NCI-H1105 (cell line): ENCODE measurements at places on chromosomes 7 and 10.

GRCh38 chr10:74206746-74207145 lies 55.7 kb downstream of the ADK start:
- DNase-seq: peak; percentile 72

DNA sequence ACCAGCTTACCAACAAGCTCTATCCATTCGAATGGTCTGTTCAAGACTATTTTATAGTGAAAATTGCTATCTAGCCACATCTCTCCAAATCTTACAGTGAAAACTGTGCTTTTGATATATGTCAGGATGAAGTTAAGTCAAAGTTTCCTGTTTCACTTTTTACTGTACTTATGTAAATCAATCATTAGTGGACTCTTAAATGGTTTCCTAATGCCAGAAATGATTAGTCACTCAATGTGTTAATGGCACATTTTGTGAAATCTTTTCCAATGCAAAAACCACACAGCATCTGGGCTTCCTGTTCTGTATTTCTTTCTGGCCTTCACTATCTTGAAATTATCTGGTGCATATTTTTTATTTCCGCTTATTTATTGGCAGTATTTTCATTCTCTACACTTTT lies 87.3 kb upstream of the STEAP1B start:
- no peak for DNase-seq

- DNase-seq: no peak
Observed at GRCh38 chr7:158476331-158476932, 111.2 kb downstream of the PTPRN2 start.

DNA sequence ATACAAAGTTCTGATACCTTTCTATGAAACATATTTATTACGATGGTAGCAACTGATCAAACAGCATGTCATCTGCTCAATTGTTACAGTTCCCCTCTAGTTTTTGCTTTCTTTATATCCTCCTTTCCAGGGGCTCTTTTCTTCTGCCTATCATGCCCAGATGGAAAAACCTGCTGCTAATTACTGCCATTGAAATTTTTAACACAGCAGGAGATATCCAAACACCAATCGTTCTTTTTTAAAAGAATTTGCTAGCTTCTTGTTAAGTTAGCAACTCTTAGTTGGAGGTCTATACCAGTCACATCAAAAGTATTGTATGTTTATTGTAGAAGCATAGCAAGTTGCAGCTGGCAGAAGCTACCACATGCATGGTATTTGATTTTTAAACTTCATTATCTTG lies 768.5 kb downstream of the NXPH1 start:
- DNase-seq: no peak

GRCh38 chr7:91007371-91007770 lies 256.9 kb upstream of the FZD1 start:
- DNase-seq: no peak

DNA sequence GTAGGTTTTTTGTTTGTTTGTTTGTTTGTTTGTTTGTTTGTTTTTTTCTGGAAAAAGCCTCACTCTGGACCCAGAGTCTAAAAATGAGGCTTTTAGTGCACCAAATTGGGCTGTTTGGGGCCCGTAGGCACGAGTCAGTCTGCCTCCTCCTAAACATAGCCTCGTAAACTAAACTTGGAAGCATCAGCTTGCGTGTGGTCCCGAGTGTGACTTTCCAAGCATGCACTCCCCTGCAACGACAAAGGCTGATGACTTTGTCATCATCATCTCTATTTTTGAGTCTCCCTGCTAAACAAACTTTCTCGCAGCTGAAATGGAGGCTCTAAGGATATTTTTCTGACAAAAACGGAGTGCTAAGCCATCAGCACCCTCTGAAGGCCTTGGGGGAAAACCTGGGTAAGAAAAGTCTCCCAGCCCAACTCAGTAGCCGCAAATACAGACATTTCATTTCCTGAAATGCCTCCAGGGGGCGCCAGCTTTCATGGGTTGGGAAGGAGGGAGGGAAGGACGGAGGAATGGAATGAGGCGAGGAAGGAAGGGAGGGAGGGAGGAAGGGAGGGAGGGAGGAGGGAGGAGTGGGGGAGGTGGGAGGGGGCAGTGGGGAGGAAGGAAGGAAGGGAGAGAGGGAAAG lies 245.9 kb downstream of the KCNMA1 start:
- peak; percentile 45 for DNase-seq

DNA sequence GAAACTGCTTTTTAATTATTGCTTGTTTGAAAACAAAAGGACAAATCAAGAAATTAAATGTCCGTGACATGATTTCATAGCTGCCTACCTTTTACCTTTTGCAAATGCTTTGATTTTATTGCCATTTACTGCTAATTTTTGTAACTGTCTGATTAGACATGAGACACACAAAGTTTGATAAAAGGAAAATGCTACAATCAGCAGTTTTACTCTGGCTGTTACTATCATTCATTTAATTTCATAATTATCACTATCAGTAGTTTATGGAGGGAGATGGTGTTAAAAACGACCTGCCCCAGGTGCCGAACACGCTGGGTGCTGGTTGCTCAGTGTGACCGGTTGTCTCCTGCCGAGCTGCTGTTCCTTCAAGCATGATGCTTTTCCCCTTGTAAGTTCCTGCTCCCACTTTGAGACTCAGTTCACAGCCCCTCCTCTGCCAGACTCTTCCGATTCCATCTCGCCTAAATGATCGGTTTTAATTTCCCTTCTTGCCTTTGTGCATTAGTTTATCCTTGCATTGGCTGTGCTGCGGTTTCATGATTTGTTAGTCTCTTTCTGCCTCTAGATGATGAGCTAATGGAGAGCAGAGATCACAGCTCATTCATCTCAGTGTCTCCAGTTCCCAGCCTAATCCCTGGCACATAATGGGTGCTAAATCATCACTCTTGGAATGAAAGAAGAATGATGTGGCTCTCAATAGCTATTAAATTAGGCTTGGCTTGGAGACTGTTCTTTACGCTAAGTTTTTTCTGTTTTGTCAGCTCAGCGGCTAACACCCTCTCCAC lies 110.6 kb downstream of the PFKFB3 start:
- DNase-seq: no peak

- DNase-seq: peak; percentile 53
Observed at GRCh38 chr7:3712841-3713240, 411.8 kb downstream of the SDK1 start.

- no peak for DNase-seq
Observed at GRCh38 chr10:38979535-38979934, 885.4 kb downstream of the ZNF37A start.

- no peak for DNase-seq
Observed at GRCh38 chr10:80158598-80159127, 26.1 kb downstream of the PLAC9 start.

GRCh38 chr10:74371696-74372095 lies 220.7 kb downstream of the ADK start:
- no peak for DNase-seq

GRCh38 chr7:13979671-13980435 lies 9.6 kb downstream of the ETV1 start:
- DNase-seq: no peak

DNA sequence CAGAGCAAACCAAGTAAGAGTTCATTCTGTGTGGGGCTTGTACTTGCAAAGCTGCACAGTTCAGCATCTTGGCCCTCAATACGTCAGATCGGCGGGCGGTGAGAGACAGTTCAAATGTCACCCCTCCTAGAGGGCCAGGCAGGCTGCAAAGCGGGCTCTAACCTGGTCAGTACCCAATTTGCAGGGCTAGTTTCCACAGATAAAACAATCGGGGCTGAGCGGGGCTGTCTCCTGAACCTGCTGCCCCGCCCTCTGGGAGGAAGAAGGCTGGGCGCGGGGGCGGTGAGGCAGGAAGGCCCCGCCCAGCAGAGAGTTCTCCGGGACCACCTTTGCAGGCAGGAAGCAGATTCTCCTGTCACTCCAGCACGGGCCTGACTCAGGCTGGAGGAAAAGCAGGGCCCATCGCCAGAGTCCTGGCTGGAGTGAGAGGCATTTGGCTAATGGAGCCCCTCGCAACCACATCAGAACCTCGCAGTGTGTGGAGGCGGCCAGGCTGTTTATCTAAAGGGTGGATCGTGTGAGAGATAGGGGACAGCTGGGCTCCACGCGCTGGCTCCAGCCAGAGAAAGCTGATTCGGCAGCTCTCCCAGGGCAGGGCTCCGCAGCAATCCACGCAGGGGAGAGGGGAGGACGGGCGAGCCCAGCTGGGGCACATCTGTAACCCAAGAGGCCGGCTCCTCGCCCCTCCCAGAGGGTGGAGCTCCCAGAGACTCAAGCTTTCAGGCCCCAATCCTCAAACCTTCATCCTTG lies 83.1 kb downstream of the SH3PXD2A start:
- peak; percentile 38 for DNase-seq

DNA sequence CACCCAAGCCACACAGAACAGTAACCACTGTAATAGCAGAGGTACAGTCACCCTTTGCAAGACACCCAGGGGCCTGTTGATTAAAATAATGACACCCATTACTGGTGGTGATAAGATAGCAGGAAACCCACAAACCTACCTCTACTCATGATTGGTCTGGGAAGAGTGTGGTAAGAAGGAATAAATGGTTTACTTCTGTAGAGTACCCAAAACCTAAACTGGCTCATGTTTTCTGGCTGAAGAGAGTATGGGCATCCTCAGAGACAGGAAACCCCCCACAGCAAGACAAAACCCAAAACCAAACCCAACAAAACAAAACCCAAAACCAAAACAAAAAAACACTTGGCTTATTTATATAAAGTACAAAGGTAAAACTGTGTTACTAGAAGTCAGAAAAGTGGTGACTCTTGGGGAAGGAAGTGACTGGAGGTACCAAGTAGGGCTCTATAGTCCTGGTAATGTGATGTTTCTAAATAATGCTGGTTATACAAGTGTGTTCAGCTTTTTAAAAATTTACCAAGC lies 15.5 kb upstream of the DNAJB12 start:
- no peak for DNase-seq

DNA sequence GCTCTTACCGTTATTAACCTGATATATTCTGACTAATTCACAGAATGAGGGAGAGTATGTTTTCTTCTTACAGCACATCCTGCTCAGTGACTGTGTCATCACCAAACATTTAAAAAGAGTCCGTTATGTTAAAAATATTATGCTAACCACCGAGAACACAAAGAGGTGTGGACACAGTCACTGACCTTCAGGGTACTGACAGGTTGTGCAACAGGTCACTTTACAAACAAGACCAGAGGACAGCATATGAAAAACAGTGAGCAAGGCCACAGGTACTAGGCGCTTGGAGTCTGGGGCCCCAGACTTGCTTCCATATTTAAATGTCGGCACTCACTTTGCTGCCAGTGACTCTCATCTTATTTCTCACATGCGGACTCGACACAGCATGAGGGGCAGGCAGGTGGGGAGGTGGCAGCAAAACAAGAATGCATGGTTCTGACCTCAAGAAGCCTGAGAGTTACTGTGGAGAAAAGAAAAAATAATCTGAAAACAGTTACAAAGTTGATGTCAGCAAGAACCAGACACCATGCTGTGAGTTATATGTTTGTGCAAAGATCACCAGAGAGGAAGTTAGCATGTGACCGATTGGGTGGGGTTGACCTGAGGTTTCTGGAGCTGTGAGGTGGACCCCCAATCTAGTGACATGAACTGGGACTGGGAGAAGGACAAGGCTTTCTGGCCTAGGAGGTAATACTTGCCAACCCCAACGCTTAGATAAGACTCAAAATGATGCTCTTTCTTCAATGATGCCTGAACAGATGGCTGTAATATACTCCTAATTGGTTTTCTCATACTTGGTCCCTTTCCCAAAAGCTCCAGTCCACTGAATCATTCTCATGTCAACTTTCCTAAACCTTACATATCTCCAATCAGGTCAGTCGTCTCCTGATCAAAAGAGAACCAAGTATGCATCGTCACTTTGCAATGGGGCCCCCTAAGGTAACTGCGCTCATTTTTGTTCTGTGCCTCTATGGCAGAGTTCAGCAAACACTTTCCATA lies 102.4 kb downstream of the HIPK2 start:
- no peak for DNase-seq

- no peak for DNase-seq
Observed at GRCh38 chr7:74017125-74017524, 10.8 kb upstream of the ELN start.

- DNase-seq: no peak
Observed at GRCh38 chr7:7201578-7202374, 19.4 kb downstream of the C1GALT1 start.

DNA sequence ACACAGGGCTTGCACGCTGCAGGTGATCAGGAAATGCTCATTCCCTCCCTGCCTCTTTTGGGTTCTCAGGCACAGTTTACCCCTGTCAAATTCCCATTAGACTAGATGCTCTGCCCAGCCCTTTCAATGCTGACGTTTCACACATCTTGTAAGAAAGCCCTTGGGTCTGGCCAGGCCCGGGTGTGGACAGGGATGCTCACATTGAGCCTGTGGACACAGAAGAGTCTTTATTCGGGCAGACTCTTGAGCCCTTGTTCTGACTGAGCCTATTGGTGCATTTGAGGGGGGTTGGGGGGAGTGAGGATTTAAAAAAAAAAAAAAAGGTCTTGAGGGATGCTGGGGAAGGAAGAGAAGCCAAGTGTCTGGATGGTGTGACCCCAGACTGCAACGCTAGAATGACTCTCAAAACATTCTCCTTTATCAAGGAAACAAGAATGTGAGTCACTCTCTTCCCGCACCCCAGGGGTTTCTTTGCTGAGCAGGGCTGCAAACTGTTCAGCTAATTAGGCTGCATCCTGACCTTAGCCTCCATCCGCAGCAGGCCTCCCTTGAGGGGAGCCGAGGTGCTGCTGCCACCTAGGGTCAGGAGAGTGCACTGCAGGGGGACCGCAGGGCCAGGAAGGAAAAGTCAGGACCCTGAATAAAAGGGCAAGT lies 53.6 kb upstream of the TMEM72 start:
- no peak for DNase-seq

GRCh38 chr7:36180121-36180520 lies 27.1 kb downstream of the EEPD1 start:
- no peak for DNase-seq

GRCh38 chr7:24504836-24505235 lies 68.4 kb upstream of the PALS2 start:
- no peak for DNase-seq

- peak; percentile 63 for DNase-seq
Observed at GRCh38 chr7:113086431-113086888, at the start of gene GPR85. TSS of gene GPR85 (minus strand) at chr7:113086827. CDS start at chr7:113084721, 2,106 bp downstream.

DNA sequence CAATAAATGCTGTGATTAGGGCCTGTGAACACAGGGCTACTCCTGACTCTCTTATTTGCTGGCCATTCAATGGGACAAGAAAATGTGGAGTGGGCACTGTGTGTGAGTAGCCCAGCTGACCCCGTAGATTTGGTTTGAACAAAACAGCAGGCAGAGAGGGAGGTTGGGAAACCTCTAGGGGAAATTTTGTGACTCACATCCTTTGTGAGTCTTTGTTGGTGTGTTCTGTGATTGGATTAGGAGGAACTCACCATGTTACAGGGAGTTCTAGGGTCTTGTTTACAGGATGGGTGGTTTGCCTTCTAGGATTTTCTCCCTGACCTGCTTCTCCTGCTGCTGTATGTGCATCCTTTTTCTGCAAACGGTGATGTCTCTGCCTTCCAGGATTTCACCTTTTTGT lies 128.3 kb upstream of the MKI67 start:
- no peak for DNase-seq

DNA sequence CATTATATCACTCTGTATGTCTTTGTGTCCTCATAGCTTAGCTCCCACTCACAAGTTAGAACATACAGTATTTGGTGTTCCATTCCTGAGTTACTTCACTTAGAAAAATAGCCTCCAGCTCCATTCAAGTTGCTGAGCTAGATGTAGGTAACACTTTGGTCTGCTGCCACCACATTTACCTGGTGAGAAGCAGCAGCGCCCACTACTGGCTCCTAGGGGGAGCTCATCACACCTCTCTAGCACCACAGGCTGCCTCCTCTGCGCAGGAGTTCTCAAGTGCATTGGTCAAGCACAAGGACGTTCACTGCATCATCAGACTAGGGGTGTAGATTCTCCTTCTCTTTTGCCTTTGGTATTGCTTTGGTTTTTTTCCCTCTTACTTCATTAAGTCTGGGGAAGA lies 530.9 kb upstream of the AUTS2 start:
- no peak for DNase-seq

GRCh38 chr7:34184466-34184865 lies 279.1 kb downstream of the BMPER start:
- DNase-seq: no peak
